ENCODE measurements at places on chromosomes 2 and 18.
A peak's percentile ranks its signal among the peaks of the same experiment; 100 is the strongest.

DNA sequence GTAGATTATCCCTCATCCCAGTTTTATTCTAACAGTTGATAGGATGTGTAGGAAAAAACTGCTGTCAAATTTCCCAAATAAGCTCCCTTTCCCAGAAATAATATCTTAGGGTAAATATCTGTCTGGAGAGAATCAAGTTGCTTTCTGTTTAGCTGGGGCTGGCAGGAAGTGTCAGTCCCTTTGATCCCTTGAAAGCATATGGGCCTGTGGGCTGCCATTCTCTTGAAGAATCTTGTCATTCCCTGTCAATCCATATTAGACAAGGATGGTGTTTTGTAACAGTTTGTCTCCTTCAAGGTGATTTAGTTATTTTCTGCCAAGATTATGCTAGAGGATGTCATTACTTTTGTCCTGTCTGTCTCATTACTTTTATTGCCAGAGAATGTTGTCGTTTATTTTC is 37.1 kb upstream of the UBE2E3 start:
- DNase-seq: no peak

GRCh38 chr2:112942654-112943002 is 31.7 kb downstream of the IL37 start:
- DNase-seq: no peak

- no peak for DNase-seq
Observed at GRCh38 chr18:57480733-57481132, 45.6 kb downstream of the ONECUT2 start.

DNA sequence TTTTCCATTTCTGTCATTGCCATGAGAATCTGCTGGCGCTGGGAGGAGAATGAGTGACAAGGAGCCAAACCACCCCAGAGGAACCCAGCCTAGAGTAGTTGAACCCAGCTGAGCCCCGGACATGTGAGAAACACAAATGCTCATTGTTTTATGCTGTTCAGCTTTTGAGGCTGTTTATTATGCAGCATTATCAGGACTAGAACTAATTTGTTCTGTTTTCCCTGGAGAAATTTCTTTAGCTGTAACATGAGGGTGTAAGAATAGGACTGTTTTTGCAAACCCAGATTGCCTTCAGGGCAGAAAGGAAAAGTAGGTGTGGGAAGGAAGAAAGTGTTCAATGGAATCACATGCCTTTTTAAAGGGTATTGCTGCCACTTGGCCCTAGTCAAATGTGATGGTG is 28.5 kb upstream of the DOCK10 start:
- no peak for DNase-seq

GRCh38 chr2:53181759-53182158 is 585.8 kb upstream of the CHAC2 start:
- DNase-seq: no peak

DNA sequence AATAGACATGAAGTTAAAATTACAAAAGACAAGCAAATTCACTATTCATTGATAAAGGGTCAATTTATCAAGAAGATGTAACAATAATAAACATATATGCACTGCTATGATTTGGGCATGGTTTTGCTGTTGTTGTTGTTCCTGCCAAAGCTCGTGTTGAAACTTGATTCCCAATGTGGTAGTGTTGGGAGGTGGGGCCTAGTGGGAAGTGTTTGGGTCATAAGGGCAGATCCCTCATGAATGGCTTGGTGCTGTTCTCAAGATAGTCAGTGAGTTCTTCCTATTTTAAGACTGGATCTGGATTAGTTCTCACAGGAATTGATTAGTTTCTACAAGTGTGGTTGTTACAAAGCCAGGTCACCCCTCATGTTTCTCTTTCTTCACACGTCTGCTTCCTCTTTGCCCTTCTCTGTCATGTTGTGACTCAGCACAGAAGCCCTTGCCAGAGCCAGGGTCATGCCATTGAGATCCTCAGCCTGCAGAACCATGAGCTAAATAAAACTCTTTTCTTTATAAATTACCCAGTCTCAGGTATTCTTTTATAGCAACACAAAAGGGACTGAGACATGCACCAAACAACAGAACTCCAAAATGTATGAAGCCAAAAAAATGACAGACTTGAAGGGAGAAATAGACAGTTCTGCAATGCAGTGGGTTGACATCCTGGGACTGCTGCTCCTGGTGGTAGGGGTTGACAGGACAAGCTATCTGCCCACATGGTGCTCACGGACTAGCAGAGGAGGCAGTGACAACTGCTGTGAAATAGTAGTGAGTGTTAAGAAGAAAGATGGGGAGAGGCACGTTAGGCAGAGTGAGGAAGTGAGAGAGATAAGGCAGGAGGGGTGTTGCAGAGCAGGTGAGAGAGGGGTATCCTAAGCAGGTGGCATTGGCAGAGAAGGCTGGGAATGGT is 18.6 kb upstream of the SKA1 start:
- no peak for DNase-seq

DNA sequence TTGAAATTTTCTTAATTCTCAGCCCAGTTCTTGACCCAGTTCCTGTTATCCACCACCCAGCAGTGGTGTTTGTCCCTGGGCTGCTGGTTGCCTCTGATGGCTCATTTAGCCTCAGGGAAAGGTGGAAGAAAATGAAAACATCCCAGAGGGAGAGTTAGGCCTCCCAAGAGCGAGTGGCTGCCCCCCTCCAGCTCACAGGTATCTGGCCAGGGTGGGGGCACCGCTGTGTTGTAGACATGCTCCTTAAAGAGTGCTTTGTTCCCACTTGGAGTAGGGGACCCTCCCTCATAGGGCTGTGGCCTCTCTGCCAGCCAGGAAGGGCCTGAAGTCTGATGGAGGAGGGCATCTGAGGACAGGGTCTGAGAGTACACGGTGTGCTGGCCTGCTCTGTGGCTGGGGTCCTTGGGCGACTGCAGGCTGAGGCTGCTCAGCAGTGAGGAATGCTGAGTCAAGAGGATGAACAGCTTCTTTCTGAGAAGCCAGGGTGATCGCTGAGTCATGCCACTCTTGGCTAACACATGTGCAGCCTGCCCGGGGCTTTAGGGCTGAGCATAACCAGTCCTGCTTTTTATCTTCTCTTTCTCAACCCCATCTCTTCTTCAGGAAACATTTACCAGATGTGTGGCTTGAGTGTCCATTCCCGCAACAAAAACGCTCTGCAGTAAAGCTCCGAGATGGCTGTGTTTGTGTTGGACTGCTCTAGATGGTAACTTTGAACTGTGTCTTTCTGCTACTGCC is 72.3 kb downstream of the IL1R2 start:
- DNase-seq: peak; percentile 21

DNA sequence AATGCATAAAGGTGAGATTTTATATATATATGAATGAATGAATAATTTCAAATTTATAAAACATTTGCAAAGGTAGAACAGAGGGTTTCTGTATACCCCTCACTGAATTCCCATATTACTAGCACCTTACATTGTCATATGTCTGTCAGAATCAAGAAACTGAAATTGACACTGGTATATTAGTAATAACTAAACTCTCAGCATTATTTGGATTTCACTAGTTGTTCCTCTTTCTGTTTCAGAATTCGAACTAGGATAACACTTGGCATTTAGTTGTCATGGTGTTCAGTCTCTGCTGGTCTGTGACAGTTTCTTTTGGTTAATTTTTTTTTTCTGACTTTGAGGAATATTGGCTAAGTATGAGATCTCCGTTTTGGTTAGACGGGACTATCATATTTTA is 275.9 kb downstream of the DCC start:
- no peak for DNase-seq

DNA sequence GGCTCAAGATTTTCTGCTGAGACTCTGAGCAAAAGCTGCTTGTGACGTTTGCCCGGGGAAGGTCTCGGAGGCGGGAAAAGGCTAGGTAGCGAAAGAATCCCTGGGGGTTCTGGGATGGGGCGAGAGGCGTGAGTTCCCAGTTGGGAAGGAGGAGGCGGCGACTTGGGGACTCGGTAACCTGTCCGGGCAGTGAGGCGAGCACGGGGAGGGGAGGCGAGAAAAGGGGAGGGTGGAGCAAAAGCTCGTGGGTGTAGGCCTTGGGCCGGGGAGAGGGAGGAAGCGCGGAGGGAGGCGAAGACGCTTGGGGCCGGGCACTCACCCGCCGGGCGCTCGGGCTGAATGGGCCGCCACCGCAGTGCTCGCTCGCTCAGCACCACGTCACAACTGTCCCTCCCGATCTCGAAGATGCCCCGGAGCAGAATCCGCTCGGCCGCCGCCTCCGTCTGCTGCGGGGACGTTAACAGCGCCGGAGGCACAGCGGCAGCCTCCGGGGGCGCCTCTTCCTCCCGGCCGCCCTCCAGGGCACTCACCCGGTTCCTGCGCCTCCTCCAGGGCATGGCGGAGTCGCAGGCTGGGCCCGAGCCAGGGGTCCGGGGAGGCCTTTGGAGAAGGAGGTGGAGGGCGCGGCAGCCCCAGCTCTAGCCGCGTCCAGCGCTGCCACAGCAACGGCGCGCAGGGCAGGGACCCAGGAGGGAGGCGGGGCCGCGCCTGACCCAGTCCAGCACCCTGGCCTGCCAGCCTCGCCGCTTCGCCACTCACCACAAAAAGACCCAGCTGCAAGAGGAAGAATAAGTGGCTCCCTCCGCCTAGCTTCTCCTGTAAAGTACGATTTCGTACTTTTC is at the start of gene CERKL:
TSS of gene CERKL (minus strand) at position 656 of the 842 bp plus-strand sequence. CDS start at position 557, 99 bp downstream.
- no peak for DNase-seq

DNA sequence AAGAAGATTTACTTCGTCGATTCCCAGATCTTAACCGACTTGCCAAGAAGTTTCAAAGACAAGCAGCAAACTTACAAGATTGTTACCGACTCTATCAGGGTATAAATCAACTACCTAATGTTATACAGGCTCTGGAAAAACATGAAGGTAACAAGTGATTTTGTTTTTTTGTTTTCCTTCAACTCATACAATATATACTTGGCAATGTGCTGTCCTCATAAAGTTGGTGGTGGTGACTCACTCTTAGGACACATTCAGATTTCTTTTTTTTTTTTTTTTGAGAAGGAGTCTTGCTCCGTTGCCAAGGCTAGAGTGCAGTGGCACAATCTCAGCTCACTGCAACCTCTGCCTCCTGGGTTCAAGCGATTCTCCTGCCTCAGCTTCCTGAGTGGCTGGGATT is 26.8 kb downstream of the MSH2 start:
- DNase-seq: no peak

- no peak for DNase-seq
Observed at GRCh38 chr2:114049826-114050225, 159.9 kb downstream of the ACTR3 start.

DNA sequence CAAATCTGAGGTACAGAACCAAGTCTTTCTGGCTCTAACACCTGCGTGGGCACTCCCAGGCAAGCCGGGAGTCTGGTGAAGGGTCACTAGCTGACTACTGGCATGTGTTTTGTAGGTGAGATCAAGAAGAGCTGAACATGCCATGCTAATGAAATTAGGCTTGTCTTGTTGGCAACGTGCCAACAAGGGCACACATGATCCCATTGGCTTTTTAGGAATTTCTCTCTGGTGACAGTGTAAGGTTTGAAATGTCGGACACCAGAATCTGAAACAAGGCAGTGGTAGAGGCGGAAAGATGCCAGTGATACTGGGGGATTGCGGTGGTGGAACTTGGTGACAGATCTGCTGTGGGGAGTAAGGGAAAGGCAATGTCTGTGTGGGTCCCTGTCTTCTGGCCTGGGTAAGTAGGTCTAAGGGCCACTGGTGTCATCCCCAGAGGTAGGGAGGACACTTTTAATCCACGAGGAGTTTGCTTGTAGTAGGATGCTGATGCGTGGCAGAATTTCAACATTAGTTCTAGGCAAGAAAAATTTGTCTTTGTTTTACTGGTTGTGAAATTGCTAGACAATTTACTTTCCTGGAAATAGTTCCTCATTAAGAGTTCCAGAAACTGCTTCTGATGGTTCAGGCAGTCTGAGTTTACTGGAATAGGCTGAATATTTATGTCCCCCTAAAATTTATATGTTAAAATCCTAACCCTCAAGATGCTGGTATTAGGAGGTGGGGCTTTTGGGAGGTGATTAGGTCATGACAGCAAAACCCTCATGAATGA is 52.6 kb upstream of the ACMSD start:
- DNase-seq: no peak

DNA sequence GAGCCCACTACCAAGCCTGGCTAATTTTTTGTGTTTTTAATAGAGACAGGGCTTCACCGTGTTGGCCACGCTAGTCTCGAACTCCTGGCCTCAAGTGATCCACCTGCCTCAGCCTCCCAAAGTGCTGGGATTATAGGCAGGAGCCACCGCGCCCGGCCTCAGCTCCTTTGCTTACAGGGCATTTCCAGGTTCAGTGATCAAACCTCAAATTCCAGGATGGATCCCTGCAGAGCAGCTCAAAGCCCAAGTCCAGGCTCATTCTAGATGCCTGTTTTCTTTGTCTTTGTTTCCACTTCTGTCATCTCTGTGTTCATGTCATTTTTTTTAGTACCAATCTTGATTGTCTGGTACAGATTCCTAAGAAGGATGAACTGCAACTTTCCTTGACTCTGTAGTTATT is 41.9 kb downstream of the TNFRSF11A start:
- DNase-seq: no peak

DNA sequence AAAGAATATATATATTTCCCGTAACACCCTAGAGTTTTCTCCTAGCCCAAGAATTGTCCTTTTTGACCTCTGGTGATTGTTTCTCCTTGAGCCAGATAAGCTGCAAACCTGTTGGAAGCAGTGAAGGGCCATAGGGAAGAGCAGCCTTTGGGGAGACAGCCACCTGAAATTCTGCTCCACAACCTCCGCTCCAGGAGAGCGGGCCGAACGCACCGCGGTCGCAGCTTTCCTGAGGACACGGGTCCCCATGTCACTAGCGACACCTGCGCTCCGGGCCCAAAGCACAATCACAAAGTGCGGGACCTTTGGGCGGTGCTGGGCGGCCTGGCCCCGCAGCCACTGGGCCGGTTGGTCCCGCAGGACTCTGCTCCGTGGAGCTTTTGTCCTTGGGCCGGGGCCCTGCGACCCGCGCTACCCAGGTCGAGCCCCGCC is 557 bp upstream of the DSG2 start:
- DNase-seq: no peak

DNA sequence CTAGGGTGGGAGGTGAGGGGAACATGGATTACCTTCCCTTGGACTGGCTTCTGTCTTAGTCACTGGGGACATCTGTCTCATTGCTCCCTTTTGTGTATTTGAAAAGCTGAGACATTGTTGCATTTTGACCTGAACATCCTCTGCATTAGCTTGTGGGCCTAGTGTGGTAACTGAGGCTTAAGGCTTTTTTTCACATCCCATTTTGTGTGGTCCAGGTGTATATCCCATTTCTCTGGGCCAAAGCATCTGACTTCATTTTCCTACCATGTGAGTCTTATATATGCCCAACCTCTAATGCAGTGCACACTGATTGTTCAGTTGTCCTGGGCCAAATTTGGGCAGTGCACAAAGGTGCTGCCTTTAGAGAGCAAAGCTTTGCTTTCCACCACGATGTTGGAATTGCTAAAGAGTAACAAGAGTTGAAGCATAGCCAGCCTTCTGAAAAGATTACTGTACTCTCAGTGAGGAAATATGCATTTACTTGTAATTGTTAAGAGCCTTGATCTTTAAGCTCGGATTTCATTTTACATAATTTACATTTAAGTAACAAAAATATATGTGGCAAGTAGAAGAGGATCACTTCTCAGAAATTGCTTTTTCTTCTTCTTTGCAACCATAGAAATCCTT is 13.3 kb downstream of the PRKCE start:
- no peak for DNase-seq

Data from activated CD4-positive, CD25-positive, alpha-beta regulatory T cell treated with anti-CD3 and anti-CD28 coated beads, Interleukin-2, amount 50 U/mL, for 16 hours (primary cell).